ENCODE measurements at places on chromosomes 2 and 18. TPM values are rescaled to one million over a fixed set of nuclear protein-coding genes. Genes with fewer than 3 reads are reported as not detected.

- no peak for DNase-seq
Measured at GRCh38 chr2:46188041-46188716, 109.0 kb upstream of the EPAS1 start.

GRCh38 chr2:224983712-224984554, 58.3 kb downstream of the DOCK10 start:
- peak; percentile 68 for DNase-seq

GRCh38 chr2:96123290-96123689, 6.9 kb upstream of the ADRA2B start:
- DNase-seq, result no peak

The TBR1 gene
- not detected for total RNA-seq

The ARMC9 gene
- 19.3 TPM for total RNA-seq

GRCh38 chr2:134225841-134226240, 28.0 kb upstream of the MGAT5 start:
- DNase-seq, result no peak

DNA sequence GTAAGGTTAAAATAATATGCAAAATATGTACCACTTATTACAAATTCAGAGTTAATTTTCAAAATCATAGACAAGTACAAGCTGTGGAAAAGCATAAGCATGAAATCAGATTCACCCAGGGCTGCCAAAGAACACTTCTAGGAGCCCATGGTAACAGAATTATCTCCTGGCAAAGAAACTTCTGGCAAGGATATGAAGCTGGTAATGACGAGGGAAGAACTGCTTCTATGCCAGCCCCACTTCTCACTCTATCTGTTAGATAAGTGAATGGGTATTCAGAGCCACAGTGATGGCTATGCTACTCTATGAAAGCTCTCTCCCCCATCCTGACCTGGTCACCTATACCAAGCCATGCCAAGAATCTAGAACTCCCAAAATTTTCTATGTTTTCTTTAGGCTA, 36.9 kb upstream of the PDE1A start:
- no peak for DNase-seq

The C2orf80 gene
- not detected for total RNA-seq

The STAT4 gene
- total RNA-seq, result 0.74 TPM

The SLC16A14 gene
- 4.4 TPM for total RNA-seq

The EFHD1 gene
- 0.71 TPM for total RNA-seq

DNA sequence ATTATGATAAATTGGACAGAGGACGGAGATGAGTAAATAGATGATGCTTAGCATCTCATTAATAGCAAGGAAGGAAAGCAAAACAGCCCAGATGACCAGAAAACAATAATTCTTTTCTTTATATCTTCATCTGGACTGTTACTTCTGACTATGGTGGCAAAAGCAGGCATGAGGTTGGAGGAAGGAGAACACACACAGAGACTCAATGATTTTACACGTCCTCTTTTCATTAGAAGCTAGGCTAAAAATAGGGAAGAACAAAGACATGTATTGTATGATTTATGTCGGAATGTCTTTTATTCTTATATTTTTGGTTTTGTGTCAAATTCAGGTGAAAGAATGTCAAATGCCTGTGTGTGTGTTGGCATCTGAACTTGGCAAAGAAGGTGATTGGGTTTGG, 137.1 kb downstream of the MAP2 start:
- no peak for DNase-seq

DNA sequence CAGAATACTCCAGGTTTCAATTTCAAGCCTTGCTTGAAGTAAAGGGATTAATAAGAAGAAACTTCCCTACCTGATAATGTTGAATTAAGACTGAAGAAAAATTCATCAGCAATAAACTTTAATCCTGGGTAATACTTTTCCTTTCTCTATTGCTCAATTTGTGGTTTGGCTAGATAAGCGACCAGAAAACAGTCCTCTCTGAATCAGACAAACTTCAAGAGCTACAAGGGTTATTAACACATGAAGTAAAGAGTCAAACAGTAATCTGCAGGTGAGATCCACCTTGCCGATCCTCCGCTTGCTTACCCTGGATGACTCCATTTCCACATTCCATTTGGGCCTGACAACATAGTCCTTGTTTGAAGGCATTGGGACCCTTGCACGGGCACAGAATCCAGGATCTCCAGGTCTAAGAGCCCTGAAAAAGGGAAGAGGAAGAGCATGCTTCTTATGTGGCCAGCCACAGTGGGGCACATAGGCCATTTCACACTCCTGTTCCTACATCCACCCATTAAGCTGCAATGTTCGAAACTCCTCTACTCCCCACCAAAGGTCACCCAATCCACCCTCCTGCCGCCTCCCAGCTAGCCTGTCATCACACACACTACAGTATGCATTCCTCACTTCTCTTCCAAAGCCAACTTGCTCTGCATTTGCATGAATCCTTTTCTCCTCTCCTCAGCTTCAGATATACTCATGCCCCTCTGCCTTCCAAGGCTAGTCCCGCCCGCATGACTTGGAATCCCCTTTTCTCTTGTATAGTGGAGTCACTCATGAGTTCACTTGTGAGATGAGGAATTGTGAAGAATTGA, 39.8 kb downstream of the IWS1 start:
- no peak for DNase-seq

- DNase-seq, result no peak
Measured at GRCh38 chr18:23225503-23225902, 90.2 kb downstream of the CABLES1 start.

- DNase-seq, result no peak
Measured at GRCh38 chr2:145228506-145228905, 708.6 kb upstream of the ZEB2 start.

The GPATCH11 gene
- 13.2 TPM for total RNA-seq

- DNase-seq, result no peak
Measured at GRCh38 chr18:24534271-24534670, 73.8 kb downstream of the HRH4 start.

The TNFAIP6 gene
- total RNA-seq, result not detected

- DNase-seq, result peak; percentile 41
Measured at GRCh38 chr18:5456577-5457461, 87.0 kb downstream of the EPB41L3 start.

DNA sequence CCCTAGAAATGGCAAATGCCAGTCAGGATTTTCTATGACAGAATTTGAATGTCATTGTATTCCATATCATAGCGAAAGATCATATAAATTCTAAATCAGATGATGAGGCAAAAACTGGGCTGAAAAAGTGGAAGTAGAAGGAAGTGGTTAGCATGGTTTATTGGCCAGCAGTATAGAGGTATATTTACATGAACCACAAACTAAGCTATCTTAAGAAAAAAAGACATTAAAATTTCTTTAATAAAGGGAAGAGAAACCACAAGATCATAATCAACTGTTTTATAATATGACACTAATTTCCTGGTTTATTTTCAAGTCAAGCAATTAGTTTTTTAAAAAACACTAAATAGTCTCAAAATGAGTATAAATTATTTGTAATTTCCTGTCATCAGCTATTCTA, 123.2 kb upstream of the LRP1B start:
- DNase-seq, result no peak

DNA sequence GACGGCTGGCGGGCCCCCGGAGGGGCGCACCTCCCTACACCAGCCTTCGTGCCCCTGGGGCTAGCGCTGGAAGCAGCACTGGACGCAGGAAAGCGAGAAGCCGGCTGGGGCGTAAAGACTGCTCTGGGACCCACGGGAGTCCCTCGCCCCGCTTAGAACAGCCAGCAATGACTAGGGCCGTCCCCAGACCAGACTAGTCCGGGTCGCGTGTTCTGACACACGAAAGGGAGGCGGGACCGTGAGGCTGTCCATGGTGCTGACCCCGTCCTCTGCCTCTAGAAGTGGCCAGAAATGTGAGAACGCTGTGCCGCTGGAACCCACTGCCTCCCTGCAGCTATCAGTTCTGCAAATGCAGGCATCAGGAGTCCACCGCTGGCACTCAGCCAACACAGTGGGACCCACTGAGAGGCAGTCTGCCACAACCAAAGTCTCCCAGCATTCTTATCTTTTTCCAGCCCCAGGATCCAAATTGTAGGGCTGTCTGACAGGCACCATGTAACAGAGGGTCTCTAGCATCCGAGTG, at the start of gene UCN:
Gene UCN, minus strand, starts transcription at position 87 of the 523 bp plus-strand sequence. CDS start 550 bp downstream, outside the sequence.
- peak; percentile 63 for DNase-seq

- no peak for DNase-seq
Measured at GRCh38 chr2:118980573-118980972, 38.6 kb downstream of the MARCO start.

DNA sequence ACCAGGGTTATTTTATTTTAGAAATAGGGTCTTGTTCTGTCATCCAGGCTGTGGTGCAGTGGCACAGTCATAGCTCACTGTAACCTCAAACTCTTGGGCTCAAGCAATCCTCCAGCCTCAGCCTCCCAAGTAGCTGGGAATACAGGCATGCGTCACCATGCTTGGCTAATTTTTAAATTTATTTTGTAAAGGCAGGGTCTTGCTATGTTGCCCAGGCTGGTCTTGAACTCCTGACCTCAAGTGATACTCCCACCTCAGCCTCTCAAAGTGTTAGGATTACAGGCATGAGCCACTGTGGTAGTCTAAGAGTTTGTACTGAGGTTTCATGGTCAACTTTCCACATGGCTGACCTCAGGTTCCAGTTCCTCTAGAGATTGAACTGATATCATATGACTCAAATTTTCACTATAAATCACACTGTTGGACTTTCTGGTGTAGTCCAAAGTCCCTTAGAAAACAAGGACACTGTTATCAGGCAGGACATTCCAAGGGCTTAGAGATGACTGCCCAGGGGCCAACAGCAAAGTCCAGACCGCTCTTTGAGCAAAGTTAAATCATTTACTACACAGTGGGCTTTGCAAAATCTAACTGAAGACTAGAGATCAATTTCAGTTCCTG, 82.0 kb upstream of the MEX3C start:
- DNase-seq, result no peak

- DNase-seq, result peak; percentile 68
Measured at GRCh38 chr2:218885981-218886947, 5.6 kb downstream of the WNT10A start.

DNA sequence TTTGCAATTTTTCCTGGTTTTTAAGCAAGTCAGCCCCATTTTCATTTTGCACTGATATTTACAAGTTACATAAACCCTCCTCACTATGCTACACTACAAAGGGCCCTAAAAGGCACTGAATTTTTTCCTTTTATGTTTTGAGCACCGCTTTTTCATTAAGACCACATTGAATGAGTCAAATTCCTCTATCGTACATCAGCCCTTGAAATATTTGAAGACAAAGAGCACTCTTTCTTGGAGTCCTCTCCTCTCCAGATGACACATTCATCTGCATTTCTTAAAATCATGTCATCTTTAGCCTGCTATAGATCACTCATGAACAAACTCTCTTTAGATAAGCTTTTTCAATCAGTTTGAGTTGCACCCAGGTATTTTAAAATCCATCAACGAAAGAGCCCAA, 306.6 kb upstream of the SOX11 start:
- DNase-seq, result no peak
